ENCODE measurements at places on chromosomes 16 and 17. TPM values are rescaled to one million over a fixed set of nuclear protein-coding genes. Genes with fewer than 3 reads are reported as not detected.

The PIK3R6 gene
- 0.37 TPM for total RNA-seq

The NHLRC4 gene
- total RNA-seq = 0.25 TPM

The OR1A2 gene
- not detected for total RNA-seq

The KRTAP3-1 gene
- total RNA-seq = not detected

The LGALS9 gene
- 14.3 TPM for total RNA-seq

The PIGS gene
- 12.4 TPM for total RNA-seq

The ZNF200 gene
- 5.3 TPM for total RNA-seq

The PRDM7 gene
- not detected for total RNA-seq

The EXOC3L1 gene
- total RNA-seq = 3.3 TPM

The FMNL1 gene
- 7.0 TPM for total RNA-seq

The GPR179 gene
- under 0.01 TPM for total RNA-seq

The SLFN13 gene
- total RNA-seq = 14.2 TPM

The TAT gene
- total RNA-seq = 10.6 TPM

The MYH1 gene
- not detected for total RNA-seq

The MYH13 gene
- not detected for total RNA-seq

The MYADML2 gene
- total RNA-seq = not detected

The AXIN2 gene
- 1.0 TPM for total RNA-seq

The CSH1 gene
- total RNA-seq = not detected

The IGF2BP1 gene
- 22.6 TPM for total RNA-seq

The UNC45B gene
- total RNA-seq = 0.09 TPM

The BICDL2 gene
- total RNA-seq = 0.59 TPM

The ABCC11 gene
- 22.3 TPM for total RNA-seq

The ARL5C gene
- not detected for total RNA-seq

The MYH11 gene
- 0.51 TPM for total RNA-seq

The MMP25 gene
- 0.47 TPM for total RNA-seq

The G6PC1 gene
- 271 TPM for total RNA-seq

The ATMIN gene
- 15.9 TPM for total RNA-seq

The PKMYT1 gene
- 15.8 TPM for total RNA-seq

The NECAB2 gene
- total RNA-seq = 2.7 TPM

The PPM1E gene
- total RNA-seq = not detected

The MEOX1 gene
- total RNA-seq = not detected

The UBE2Z gene
- total RNA-seq = 20.5 TPM

The KRT39 gene
- not detected for total RNA-seq

The TBC1D3C gene
- 0.42 TPM for total RNA-seq

The CRHR1 gene
- not detected for total RNA-seq

The ENDOV gene
- 10.7 TPM for total RNA-seq

The SEPTIN12 gene
- not detected for total RNA-seq

The KRT24 gene
- total RNA-seq = not detected

The CLEC3A gene
- total RNA-seq = not detected

The EPX gene
- total RNA-seq = not detected

The SLFN14 gene
- under 0.01 TPM for total RNA-seq

The SNX11 gene
- 11.4 TPM for total RNA-seq

The CTF1 gene
- total RNA-seq = 0.75 TPM

The TP53TG3F gene
- total RNA-seq = not detected

The KRTAP4-5 gene
- total RNA-seq = not detected

The GALNS gene
- 20.6 TPM for total RNA-seq

The HSD11B2 gene
- 6.7 TPM for total RNA-seq

The ASGR2 gene
- 336 TPM for total RNA-seq

The SEPTIN1 gene
- total RNA-seq = 1.0 TPM

The MT1G gene
- total RNA-seq = 152 TPM

The HOXB4 gene
- total RNA-seq = 0.65 TPM

The RPAIN gene
- total RNA-seq = 21.7 TPM

The RAB37 gene
- total RNA-seq = 5.1 TPM

The GOSR2 gene
- total RNA-seq = 43.8 TPM

The DNAH9 gene
- under 0.01 TPM for total RNA-seq

The RASD1 gene
- 0.89 TPM for total RNA-seq

The CIBAR2 gene
- total RNA-seq = not detected
